ENCODE measurements at places on chromosomes 1 and 21.

- DNase-seq = peak; percentile 24
These were observed 26.6 kb upstream of the RGS13 start for GRCh38 chr1:192609110-192610079.

- no peak for DNase-seq
These were observed 43.2 kb downstream of the PRRX1 start for GRCh38 chr1:170707117-170707516.

DNA sequence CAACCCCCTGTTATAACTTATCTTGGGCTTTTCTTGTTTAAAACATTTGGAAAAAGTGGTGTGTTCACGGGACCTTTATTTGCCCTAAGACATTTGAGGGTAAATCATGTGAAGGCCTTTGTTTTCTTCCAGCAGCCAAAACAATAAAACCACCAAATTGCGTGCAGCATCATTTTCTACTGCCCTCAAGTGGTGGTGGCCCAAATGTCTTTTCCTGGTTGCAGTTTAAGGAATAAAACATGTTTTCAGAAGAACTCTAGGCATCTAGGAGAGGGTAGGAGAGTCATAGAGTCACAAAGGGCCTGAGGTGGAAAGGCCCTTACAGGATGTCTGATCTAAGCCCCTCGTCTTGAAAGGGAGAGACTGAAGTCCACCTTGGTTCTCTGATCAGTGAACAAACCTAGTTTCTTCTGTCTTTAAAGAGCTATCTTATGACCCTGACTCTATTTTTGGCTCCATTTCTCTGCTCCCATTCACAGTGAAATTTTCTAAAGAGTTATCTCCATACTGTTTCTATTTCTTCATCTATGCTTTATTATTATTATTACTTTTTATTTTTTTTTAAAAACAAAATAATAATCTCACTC, 16.0 kb upstream of the EPS15 start:
- DNase-seq = peak; percentile 50

- DNase-seq = no peak
These were observed 219.2 kb downstream of the RERE start for GRCh38 chr1:8598060-8598724.

DNA sequence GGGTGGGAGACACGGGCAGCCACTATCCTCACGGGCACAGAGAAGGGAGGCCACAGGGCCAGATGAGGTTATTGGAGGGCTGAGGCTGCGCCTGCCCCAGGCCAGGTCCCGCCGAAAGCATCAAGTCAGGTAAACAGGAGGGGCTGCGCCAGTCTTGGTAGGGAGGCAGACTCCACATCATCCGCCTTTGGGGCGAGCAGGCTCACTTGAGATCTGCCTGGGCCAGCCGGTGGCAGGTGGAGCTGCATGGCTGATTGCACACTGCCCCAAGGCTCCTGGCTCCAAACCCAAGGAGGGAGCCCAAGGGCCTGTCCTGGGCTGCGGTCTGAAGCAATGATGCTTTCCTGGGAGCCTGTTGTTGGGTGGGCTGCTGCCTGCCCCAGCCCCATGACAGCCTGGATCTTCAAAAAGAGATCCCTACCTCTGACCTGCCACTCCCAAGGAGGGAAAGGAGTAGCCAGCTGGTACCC, 4.6 kb downstream of the SMIM1 start:
- DNase-seq = no peak

GRCh38 chr1:213687832-213688231, 299.9 kb upstream of the PROX1 start:
- no peak for DNase-seq

DNA sequence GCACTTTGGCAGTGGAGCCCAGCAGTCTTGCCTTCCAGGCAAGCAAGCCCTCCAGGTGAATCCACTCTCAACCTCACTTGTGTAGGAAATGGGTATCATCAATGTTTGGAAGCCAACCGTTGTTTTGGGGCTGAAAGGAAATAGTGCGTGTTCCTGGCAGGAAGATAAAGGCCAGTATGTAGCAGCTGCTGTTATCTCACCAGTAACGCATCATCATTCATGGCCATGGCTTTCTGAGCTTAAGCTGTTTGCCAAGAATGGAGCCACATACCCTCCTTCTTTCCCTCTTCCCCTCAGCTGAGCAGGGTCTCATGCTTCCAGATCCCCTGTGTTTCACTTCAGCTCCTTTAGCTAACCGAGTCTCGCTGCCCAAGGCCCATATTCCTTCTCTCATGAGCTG, 2.2 kb upstream of the PDPN start:
- DNase-seq = no peak

- no peak for DNase-seq
These were observed 97.7 kb downstream of the VPS13D start for GRCh38 chr1:12327566-12327965.

DNA sequence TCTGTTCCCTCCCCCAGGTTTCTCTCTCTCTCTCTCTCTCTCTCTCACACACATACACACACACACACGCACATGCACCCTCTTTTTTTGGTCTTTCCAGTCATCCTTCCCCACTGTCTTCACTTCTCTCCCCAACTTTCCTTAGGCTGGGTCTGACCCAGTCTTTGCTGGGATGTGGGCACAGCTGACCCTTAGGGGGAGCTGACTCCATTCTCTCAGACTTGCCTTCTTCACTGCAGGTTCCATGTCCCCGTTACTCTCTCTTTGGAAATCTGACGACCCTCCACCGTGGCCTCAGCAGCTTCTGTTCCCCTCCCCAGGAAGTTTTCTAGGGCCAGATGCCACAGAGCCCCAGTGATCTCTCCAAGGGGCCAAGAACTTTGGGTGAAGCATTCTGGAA, 2.1 kb downstream of the DISP3 start:
- DNase-seq = no peak

- no peak for DNase-seq
These were observed 190.9 kb downstream of the NFIA start for GRCh38 chr1:61273167-61273705.

DNA sequence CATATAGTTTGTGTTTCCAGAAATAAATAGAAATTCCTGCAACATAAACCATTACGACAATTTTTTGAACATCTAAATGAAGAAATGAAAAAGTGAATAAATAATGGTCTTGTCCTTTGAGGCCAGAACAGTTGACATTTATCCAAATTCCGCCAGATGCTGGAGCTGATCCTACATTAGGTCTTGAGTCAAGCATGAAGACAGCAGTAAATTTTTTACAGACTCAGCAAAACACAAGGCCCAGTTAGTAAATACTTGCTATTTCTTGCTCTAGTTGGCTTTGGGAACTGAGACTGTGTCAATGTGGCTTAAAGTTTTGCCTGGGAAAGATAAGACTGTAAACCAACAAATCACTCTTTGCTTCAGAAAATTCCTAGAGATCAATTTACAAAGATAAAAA, 540.1 kb upstream of the RGS18 start:
- no peak for DNase-seq

GRCh38 chr1:53075761-53076163, 13.7 kb downstream of the PODN start:
- no peak for DNase-seq

DNA sequence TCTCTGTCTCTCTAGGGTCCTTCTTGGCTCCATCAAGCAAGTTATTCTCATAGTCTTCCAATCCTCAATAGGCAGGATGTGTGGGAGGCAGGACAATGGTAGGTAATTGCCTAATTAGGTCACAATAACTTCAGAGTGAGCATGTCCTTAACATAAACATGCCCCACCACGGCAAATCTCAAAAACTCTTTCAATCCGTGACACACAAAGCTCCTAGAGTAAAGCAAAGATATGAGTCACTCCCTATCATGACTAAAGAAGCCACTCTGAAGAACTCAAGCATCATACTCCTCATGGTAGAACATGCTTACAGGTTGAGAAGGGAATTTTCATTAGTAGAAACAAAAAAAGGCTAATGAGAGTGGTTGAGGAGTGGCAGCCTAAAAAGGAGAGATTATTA, 4.9 kb downstream of the HAO2 start:
- DNase-seq = no peak

- DNase-seq = no peak
These were observed 444.7 kb upstream of the VAMP3 start for GRCh38 chr1:7326366-7326765.

DNA sequence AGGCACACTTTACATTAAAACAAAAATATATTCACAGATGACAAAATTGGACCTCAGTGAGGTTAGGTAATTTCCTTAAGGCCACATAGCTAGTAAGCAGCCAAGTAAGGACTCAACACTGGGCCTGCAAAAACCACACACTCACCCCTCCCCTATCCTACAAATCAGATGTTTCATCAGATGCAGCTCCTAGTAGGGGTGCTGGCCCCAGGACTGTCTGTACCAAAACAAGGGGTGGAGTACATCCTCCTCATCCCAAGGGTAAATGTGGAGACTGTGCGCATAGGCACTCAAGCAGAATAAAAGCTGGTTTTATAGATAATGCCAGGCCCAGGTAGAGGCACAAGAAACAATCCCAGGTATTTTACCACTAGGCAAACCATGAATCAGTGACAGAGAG, 25.7 kb downstream of the URB1 start:
- no peak for DNase-seq

DNA sequence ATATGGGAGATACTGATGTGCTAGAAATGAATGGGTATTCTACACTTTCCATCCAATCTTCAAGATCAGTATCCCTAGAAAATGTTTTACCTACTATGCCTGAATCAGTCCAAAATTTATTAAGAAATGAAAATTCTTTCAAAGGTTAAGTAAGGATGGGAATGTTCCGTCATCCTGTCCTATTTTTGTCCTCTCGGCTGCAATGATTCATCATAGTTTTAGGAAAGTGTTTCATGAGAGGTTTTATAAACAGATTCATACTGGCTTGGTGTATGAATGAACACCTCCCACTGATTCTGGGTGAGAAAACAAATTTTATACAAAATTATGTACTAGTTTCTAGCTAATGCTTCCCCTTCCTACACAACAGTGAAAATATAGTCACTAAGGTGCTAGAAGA, 504.6 kb upstream of the NR5A2 start:
- no peak for DNase-seq

DNA sequence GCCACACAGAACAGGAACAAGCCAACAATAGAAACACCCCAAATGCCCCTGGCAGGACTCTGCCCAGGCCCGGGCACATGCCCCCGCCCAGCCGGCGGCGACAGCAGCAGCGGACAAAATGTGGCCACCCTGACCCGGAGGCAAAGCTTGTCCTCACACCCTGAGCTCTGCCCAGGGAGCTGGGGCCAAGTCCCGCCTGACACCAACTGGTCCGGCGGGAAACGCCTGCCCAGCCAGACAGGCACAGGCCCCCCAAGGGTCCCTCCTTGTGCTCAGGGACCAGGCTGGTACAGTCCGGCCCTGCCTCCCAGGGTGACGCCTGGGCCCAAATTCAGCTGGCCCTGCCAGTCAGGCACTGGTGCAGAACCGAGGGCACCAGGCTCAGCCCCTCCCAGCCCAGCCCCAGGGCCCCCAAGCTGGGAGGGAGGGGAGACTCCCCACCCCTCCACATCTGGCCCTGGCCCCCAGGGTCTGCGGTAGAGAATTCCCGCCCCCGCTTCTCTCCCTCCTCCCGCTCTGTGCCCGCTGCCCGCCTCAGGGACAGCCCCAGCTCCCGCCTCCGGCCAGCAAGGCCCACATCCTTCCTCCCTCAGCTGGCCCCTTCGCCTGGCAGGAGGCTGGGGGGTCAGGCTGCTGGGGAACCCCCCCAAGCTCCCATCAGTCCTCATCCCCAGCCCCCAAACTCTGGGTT, 2.0 kb downstream of the AHDC1 start:
- no peak for DNase-seq

DNA sequence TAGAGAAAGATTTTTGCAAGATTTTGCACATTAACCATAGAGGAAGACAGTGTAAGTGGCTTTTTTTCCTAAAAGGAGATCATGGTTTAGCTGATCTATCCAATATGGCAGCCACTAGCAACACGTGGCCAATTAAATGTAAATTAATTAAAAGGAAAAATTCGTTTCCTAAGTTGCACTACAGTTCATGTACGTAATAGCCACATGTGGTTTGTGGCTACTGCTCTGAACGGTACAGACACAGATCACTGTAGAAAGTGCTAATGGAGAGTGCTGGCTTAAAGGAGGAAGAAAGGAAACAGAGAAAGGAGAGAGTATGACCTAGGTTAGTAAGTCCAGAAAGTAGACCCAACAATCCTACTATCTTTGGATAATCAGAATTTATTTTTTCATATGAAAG, 170.8 kb downstream of the SIPA1L2 start:
- no peak for DNase-seq

DNA sequence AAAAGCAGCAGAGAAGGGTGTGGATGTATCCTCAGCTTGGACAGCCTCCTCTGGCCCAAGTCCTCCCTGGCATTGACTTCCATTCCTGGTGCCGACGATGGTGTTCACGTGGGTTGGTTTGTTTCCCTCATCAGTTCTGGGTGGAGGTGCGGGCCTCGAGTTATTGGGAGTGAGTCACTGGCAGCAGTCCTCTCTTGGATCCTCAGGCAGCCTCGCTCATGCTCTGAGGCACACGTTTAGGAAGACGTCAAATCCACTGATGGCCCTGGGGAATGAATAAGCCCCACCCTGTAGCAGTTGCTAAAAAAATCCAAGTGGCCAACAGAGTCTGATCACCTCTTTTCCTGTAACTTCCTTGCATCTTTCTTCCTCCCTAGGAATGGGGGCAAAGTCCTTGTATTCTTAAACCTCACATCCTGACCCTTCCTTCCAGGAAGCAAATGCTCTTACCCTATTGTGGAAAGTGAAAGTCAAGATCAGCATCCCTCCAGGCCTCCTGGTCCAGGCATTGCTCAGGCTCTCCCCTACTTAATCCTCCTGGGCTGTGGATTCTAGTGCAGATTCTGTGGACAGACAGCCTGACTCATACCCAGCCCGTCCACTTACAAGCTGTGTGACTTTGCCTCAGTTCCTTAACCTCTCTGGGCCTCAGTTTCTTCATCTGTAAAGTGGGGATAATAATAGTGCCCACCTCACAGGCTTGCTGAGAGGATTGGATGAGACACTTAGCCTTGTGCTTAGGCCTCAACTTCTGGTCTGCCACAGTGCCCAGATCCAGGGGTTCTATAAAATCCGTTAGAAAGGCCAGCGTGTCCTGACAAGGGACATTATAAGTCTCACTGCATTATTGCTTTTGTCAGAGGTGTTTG, 111.1 kb downstream of the TLR5 start:
- no peak for DNase-seq

- no peak for DNase-seq
These were observed 1.4 kb upstream of the CACNA1S start for GRCh38 chr1:201113451-201114244.

DNA sequence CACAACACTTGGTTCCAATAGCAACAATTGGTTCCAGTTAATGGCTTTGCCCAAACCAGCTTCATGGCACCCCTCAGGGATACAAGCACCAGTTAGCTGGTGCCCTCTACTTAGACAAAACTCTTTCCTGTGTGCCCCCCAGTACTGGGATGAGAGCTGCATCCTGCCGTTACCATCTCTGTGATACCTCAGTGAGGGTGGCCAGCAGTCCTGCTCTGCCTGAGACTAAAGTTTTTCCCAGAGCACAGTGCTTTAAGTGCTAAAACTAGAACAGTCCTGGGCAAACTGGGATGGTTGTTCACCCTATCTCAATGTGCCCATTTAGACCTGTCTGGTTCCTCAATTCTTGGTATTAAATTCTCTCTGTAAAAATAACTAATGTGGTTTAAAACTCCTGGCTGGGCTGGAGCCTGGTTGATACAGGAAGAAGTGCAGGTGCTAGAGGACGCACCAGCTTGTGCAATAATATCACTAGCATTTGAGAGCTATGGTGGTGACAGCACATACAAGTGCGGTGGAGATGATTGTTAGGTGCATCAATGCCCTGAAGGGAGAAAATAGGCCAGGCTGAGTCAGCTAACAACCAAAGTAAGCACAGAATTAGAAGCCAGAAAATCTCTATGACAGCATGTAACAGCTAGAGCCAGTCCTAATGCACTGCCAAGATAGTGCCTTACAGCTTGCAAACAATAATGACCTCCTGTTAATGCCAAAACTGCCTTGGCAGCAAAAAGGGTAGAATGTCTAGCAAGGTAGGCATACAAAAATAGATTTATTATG, 179.8 kb upstream of the GALNT2 start:
- DNase-seq = no peak

GRCh38 chr1:94757931-94758330, 62.2 kb upstream of the SLC44A3 start:
- DNase-seq = no peak
